ENCODE measurements at places on chromosomes 16 and 17. TPM values are rescaled to one million over a fixed set of nuclear protein-coding genes. Genes with fewer than 3 reads are reported as not detected.
A peak's percentile ranks its signal among the peaks of the same experiment; 100 is the strongest.

Gene NME4
- 35.3 TPM for total RNA-seq

Gene KRTAP2-3
- not detected for total RNA-seq

DNA sequence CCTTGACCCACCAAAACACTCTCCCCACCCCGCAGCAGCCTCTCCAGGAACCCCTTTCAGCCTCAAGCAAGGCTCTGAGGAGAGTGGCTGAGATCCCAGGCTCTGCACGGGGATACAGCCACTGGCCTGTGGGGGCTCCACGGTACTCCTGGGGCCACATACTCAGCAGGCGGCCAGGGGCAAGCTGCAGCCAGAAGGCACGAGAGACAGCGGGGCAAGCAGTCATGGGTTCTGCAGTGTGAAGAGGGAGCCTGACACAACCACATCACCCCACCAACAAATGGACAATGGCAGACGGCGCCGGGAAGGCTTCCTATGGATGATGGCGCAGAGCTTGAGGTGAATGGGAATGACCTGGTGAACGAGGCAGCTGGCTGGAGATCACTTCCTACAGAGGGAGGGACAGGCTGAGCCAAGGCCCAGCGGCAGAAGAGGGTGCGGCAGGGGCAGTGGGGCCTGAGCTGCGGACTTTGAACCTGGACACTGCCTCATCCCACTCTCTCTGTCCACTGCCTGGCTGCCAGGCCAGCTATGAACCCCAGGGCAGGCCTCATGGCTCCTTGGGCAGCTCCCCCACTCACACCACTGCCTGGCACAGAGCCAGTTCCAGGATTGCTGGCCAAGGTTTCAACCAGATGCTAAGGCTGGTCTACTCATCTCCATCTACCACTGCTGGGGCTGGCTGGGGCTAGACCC lies 10.8 kb upstream of the BCAR1 start:
- DNase-seq, result no peak

Gene PHAF1
- total RNA-seq, result 7.6 TPM

Gene CCDC144A
- 2.1 TPM for total RNA-seq

- DNase-seq, result no peak
Measured at GRCh38 chr17:81021531-81022343, 13.2 kb upstream of the BAIAP2 start.

Gene CTRB1
- not detected for total RNA-seq

- peak; percentile 80 for DNase-seq
Measured at GRCh38 chr17:4679658-4680057, 24.3 kb downstream of the PELP1 start.

All from bronchial epithelial cell (primary cell).